ENCODE measurements at places on chromosomes 4 and X.

- no peak for DNase-seq
Observed at GRCh38 chrX:41634284-41634683, 54.5 kb upstream of the GPR34 start.

GRCh38 chrX:150352114-150352513, 11.0 kb upstream of the MAMLD1 start:
- DNase-seq, result no peak

DNA sequence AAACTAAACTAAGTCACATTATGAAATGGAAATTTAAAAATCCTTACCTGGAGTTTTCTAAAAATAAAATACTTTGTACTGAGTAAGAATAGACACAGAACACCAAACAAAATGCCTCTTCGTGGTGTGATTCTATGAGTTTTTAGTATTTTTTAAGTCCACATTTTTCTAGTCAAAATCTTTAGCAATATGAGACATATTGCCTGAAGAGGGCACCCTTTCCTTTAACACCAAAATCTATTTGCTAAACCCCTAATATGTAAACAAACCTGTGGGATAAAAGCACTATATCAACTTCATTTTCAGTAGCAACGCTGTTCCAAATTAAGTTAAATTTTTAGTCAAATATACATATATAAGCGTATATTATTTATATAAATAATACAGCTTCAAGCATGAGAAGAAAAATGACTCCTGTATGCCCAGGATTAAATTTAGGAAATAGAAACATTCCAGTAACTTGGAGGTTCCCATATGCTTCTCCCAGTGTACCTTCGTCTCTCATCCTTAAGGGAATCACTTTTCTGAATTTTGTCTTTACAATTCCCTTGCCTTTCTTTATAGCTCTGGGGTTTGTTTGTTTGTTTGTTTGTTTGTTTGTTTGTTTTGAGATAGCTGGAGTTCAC, 23.0 kb upstream of the PGM2 start:
- DNase-seq, result no peak

- DNase-seq, result no peak
Observed at GRCh38 chr4:62199291-62199810, 999.2 kb downstream of the ADGRL3 start.

GRCh38 chrX:36480441-36480990, 527.6 kb upstream of the FAM47C start:
- DNase-seq, result no peak

- no peak for DNase-seq
Observed at GRCh38 chrX:136250191-136251040, 784 bp downstream of the MAP7D3 start.

Data from activated gamma-delta T cell treated with anti-CD3 and anti-CD28 coated beads, Interleukin-2, amount 50 U/mL, for 16 hours (primary cell).